Caki2 (cell line): ENCODE measurements at places on chromosomes 7 and 10.

DNA sequence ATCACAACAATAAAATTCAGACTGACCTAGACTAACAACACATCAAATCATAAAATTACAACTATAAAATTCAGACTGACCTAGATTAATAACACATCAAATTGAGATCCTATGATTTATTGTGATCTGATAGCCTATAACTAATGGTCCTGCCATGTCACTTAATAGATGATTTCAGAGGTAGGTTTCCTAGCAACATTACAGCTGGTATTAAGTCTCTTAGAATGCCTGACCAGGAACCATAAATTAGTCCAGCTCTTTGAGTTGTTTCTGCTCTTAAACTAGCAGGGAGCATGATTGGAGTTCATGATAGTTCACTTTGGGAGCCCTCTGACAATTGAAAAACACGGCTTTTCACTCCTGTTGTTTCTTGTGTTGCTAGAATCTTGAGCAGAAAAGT, 318.9 kb downstream of the BMPER start:
- DNase-seq = no peak

- DNase-seq = no peak
Observed at GRCh38 chr10:34241226-34242000, 573.7 kb downstream of the PARD3 start.

DNA sequence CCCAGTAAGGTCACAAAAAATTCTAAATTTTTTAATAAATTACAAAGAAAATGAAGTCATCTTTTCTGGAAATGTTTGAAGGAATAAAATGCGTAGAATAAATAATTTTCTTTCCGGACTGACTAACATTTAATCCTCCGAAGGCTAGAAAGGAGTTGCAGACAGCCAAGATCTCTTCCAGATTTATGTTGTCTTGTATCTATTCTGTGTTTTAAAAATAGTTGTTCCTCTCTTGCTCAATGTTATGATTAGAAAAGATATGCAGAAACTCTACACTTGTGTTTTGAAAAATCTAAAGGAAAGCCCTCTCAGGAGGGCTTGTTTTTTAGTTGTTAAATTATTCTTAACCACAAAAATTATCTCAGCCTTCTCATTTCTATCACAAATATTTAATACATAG, 70.7 kb downstream of the MACC1 start:
- no peak for DNase-seq

- DNase-seq = no peak
Observed at GRCh38 chr7:92609921-92610518, 19.8 kb upstream of the FAM133B start.

- no peak for DNase-seq
Observed at GRCh38 chr7:11341285-11341944, 367.7 kb downstream of the PHF14 start.
